ENCODE measurements at places on chromosomes 16 and 17.

- DNase-seq = no peak
Observed at GRCh38 chr17:55311767-55312375, 47.1 kb downstream of the HLF start.

GRCh38 chr17:50318501-50319285 lies 27.2 kb upstream of the XYLT2 start:
- DNase-seq = no peak

DNA sequence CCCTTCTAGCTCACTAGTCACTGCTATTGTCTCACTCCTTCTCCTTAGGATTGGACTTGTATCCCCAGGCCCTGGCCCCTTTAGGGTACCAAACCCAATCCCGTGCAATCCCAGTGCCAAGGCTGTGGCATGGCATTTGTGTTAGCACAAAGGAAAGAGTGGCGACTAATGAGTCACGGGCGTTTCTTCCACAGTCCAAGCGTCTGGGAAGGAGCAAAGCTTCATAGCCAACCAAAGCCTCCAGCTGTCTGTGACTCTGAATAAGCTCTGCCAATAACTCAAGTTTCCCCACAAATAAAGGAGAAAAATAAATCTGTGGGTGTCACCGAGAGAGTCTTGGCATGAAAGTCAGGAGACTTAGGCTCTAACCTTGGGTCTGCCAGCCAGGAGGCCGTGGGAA lies 54.6 kb upstream of the COX10 start:
- no peak for DNase-seq

DNA sequence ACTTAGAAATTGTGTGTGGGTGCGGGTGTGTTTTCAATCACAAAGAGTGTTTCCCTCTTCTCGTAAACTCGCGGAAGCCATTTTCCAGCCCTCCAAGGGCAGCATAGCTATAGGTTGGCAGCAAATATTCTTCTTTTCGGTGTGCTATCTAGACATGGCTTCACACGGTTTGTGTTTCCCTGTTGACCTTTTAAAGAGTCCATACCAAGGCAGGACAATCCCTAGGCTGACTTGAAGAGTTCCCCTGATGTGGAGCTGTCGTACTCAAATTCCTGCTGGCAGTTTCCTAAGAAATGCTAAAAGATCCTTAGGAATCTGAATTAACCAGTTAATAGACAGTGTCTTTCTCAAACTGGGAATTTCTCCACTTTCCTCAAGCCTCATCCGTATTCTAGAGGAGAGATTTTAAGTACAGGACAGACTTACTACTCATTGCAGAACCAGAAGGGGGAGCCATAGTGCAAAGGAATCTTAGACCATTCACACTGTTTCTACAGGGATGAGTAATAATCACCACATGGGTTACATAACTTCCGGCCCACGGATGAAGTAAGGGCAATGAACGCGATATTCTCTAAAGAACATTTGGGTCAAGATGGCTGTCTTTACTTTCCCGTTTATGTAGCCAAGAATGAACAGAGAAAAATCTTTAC lies 288.6 kb upstream of the ELAC2 start:
- no peak for DNase-seq

Data from T-helper 17 cell (primary cell).